ENCODE measurements at places on chromosomes 5 and 9.

GRCh38 chr5:132476876-132477781, 13.4 kb downstream of the IRF1 start:
- DNase-seq, result no peak

- no peak for DNase-seq
Observed at GRCh38 chr5:35356725-35357124, 126.4 kb upstream of the PRLR start.

DNA sequence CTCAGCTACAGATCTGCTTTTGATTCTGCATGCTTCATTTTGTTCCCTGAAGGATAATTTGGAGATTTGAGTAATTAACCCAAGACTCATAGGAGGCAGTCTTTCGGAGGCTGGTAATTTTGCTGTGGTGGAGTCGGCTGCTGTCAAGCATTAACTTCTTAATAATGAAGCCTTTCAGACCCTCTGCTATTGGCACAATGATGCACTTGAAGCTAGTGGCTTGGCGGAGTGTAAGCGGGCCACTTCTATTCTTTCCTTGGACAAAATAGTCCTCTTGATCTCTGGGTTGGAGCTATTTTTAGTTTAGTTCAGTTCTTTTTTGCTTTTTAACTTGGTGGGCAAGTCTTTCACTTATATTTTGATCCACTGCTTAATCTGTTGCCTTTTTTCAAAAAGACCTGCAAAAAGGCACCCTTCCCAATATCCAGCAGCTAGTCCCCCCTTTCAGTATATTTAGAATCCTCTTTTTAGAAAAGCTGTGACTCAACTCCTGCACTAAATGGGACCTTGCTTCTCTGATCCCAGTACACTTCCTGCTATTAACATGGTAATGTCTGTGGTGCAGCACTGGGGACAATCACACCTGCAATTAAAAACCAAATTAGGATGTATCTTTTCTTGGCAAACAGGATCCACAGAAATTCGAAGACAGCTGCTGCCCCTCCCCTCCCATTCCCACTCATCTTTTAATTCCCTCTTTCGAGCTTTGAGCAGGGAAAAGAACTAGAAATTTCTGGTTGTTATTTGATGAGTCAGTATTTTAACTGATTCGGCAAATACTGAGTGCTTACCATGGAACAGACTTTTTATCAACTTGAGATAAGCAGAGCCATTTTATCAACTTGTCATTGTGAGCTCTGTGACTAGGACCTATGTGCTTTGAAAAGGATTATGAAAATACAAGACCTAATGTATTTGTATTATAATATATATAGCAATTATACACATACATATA, 169.4 kb upstream of the ANKRD55 start:
- DNase-seq, result no peak

- no peak for DNase-seq
Observed at GRCh38 chr5:113223831-113224604, 210.8 kb downstream of the TSSK1B start.

DNA sequence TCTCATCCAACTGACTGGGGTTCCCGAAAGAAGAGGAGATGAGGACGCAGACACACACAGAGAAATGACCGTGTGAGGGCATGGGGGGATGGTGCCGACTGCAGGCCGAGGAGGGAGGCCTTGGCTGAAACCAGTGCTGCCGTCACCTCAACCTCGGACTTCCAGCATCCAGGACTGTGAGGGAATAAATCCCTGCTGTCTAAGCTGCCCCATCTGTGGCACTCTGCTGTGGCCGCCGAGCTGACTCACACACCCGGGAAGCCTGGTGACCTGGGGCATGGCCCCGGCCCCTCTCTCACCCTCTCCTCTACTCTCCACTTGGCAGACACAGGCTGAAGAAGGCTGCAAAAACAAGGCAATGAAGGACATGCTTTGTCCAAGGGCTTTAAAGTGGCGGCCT, 4.4 kb upstream of the COL5A1 start:
- no peak for DNase-seq

All from hindlimb muscle (tissue), 1 donor.